SK-N-MC (cell line): ENCODE measurements at places on chromosomes 5 and 9.

GRCh38 chr5:61886214-61886613 is 419.8 kb upstream of the KIF2A start:
- no peak for DNase-seq

GRCh38 chr5:123515904-123516303 is 3.9 kb downstream of the CSNK1G3 start:
- no peak for DNase-seq

DNA sequence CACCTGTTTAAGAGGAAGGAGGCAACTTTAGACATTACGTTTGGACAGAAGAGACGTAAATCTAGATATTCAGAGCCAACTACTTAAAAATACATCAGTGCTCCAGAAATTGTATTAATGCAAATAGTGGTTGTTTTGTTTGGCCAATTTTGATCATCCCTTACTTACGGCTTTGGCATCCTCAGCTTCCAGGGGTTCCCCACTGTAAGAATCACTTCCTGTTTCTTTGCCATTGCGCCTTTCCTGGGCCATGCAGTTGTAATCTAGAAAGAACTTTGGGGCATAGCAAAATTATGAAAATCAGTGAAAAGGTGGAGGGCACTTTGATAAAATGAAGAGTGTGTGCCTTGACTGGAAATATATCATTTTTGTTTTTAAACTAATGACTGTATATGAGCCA is 537.2 kb upstream of the TLE4 start:
- no peak for DNase-seq

- DNase-seq = no peak
These were observed 306.6 kb downstream of the ACTL7B start for GRCh38 chr9:108549184-108549583.

- DNase-seq = no peak
These were observed 136.6 kb upstream of the DMAC1 start for GRCh38 chr9:7936163-7936562.

DNA sequence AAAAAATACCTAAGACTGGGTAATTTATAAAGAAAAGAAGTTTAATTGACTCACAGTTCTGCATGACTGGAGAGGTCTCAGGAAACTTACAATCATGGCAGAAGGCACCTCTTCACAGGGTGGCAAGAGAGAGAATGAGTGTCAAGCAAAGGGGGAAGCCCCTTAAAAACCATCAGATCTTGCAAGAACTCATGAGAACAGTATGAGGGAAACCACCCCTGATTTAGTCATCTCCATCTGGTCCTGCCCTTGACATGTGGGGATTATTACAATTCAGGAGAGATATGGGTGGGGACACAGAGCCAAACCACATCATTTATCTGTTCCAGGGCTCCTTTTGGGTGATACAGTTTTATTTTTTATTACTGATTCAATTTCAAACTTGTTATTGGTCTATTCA is 23.2 kb upstream of the ADAMTS16 start:
- DNase-seq = no peak

GRCh38 chr5:102139029-102139428 is 157.1 kb downstream of the SLCO4C1 start:
- no peak for DNase-seq

DNA sequence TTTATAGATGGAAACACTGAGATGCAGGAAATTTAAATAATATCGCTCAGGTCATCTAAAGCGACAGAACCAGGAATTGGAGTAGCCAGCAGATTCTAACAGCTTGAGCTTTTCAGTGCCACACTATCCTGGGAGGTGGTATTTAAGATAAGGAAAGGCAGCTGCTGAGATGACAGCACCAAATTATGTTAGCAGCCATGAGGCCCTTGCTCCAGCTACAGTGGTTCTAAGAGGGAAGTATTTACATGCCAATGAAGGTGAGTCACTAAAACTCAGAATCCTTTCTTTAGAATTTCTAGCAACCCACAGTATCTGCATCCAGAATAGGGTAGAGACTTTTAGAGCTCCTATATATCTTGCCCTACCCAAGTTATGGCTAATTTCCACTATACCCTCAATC is 127.0 kb upstream of the VLDLR start:
- DNase-seq = no peak

DNA sequence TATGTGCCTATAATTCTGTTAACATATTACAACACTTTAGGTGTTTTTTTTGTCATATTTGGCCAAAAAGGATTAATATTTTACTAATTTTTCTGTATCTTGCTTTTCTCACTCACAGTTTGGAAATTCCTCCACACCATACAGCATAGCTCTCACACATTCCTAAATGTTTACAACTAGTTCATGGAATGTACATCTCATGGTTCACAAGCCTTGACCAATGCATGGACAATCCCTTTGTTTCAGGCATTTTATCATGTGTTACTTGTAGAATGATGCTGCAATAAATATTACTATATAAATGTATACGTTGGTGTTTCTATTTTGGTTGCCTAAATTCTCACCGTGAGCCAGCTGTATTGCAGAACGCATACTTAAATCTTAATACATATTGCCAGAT is 80.5 kb upstream of the SPATA31C2 start:
- no peak for DNase-seq

- no peak for DNase-seq
These were observed 103.8 kb upstream of the ERCC6L2 start for GRCh38 chr9:95771556-95772246.

DNA sequence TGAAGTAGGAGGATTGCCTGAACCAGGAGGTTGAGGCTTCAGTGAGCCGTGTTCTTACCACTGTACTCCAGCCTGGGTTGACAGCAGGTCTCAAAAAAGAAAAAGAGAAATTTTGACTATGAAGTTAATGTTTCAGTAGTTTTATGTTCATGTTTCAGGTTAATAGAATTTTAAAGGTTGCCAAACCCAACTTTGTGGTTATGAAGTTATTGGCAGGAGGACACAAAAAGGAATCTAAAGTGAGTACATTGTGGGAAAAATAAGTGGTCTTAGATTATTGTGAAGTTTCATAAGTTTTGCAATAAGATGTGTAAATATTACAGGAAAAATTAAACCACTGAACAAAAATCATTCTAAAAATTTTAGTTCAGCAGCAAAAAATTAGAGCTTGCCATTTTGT is 78.6 kb downstream of the GOLM1 start:
- DNase-seq = no peak

DNA sequence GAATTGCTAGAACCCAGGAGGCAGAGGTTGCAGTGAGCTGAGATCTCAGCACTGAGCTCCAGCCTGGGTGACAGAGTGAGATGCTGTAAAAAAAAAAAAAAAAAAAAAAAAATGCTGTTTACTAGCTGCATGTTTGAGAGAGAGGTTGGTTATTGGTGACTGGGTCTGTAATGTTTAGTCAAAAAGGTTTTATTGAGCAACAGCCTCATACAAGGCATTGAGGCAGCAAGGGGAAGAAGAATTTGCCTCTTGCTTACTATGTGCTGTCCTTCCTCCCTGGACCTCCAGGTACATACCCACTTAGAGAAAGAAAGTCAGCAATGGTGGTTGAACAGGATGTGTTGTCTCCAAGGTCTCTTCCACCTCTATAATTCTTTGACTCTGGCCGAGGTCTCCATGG is 140.7 kb upstream of the SPRY4 start:
- DNase-seq = no peak

DNA sequence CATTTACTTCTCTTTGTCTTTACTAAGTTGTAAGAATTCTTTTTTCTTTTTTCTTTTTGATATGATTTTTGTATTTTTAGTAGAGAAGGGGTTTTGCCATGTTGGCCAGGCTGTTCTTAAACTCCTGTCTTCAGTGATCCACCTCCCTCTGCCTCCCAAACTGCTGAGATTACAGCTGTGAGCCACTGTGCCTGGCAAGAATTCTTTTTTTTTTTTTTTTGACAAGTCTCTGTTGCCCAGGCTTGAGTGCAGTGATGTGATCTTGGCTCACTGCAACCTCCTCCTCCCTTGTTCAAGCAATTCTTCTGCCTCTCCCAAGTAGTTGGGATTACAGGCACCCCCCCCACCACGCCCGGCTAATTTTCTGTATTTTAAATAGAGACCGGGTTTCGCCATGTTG is 9.9 kb downstream of the NPM1 start:
- DNase-seq = no peak

DNA sequence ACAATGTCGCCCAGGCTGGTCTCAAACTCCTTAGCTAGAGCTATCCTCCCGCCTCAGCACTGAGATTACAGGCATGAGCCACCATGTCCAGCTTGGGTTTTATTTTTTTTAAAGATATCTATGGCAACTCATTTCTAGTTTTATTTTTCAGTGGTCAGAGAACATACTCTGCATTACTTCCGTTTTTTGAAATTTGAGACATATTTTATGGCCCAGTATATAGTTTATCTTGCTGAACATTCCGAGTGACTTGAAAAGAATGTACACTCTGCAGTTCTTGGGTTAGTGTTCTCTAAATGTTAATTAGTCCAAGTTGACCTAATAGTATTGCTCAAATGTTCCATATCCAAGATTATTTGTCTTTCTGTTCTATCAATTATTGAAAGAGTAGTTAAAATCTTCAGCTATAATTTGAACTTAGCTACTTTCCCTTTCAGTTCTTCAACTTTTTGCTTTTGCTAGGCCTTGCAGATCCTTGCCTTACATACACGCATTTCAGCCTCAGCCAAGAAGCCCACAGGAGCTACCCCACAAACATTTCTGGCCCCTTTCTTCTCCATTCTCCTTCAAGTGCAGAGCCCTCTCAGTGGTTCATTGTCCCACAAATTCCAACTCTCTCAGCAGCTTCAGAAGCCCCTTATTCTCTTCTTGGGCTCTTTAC is 22.3 kb upstream of the SNAPC3 start:
- no peak for DNase-seq

GRCh38 chr9:79115176-79115575 is 456.6 kb upstream of the TLE4 start:
- DNase-seq = no peak

GRCh38 chr5:39138892-39139291 is 64.7 kb upstream of the RICTOR start:
- DNase-seq = no peak

GRCh38 chr5:9544502-9545135 is 1.3 kb downstream of the SEMA5A start:
- DNase-seq = no peak

GRCh38 chr5:167886196-167886595 is 405.2 kb upstream of the WWC1 start:
- DNase-seq = no peak

- no peak for DNase-seq
These were observed 32.6 kb upstream of the ANXA1 start for GRCh38 chr9:73118898-73119554.

DNA sequence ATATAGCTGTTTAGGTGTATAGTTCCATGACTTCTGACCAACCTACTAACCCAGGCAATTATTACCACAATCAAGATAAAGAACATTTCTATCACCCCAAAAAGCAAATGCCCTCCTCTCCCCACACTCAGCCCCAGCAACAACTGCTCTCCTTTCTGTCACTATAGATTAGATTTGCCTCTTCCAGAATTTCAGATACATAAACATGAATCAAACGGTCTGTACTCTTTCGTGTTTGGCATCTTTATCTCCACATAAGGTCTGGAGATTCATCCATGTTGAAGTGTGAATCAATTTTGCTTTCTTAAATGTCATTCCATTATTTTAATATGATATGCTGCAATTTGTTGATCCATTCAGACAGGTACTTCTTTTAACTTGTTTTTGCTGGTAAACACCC is 10.5 kb upstream of the GCNT1 start:
- no peak for DNase-seq

DNA sequence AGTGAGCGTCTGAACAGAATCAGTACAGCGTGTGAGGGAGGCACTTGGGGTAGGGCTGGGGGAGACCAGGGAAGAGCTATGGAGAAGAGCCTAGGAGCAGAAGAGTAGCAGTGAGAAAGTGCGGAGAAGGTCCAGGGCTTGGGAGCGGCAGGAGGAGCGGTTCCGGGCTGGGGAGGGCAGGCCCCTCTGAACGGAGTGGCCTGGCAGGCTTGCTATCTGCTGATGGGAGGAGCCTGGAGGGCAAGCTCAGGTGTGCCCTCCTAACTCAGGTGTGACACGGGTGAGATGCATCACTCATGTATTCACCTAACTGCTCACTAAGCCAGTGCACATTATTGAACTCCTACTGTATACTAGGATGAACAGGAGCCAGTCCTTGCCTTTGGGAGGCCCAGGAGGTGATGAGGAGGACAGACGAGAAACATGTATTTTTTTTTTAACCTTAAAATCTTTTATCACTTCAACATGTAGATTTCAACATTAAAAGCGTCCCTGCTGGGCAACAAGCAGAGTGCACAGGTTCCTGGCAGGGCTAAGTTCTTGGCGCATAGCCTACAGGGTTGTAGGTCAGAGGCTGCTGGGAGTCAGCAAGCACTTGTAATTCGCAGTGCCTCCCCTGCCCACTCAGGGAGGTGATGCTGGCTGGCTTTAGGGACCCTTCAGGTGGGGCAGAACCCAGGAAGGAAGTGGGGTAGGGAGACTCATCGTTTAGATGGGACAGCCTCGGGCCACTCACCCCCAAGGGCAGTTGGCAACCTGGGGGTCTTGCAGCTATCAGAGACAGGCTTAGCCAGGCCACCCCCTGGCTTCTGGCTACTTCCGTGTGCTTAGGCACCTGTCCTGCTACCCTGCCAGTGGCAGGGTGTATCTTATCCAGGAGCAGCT is 55.5 kb downstream of the TMOD1 start:
- DNase-seq = no peak

DNA sequence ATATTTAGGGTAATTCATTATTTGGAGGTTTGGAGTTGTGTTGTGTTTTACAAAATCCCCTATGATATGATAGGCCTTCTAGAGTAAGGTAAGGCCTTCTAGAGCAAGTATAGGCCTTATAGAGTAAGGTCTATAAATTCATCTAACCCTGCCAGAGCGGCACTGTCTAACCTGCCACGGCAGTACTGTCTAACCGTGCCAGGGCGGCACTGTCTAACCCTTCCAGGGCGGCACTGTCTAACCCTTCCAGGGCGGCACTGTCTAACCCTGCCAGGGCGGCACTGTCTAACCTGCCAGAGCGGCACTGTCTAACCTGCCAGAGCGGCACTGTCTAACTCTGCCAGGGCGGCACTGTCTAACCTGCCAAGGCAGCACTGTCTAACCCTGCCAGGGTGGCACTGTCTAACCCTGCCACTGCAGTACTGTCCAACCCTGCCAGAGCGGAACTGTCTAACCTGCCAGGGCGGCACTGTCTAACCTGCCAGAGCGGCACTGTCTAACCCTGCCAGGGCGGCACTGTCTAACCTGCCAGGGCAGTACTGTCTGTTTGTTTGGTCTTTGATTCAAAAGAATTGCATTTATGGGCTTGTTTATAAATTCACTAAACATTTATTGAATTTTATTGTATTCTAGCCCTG is 9.6 kb downstream of the RNF20 start:
- DNase-seq = no peak

GRCh38 chr5:116453988-116454411 is 120.6 kb downstream of the SEMA6A start:
- no peak for DNase-seq

GRCh38 chr5:13708432-13708831 is 236.1 kb downstream of the DNAH5 start:
- no peak for DNase-seq

DNA sequence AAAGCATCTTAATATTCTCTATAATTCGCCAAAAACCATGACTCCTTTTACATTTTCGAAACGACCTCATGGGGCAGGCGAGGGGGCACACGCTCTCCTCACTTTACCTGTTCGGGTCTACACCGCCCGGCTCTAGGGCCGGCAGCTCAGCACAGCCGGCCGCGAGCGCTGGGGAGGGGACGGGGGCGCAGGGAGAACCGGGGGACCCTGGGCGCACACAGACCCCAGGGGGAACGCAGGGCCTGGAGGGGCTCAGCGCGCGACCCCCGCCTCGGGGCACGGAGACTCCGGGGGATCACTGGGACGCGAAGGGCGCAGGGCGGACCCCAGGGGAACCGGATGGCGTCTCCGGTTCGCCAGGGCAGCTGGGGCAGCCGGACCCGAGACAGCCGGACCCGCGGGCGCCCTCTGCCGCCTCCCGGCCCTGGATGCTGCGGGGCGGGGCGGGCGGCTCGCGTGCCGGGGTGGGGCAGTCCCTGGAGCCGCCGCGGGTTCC is at the start of gene AHRR:
TSS of gene AHRR (plus strand) at position 485 of the 496 bp plus-strand sequence. CDS start 22,189 bp downstream, outside the sequence.
- DNase-seq = no peak
